Urinary bladder (tissue), 4 donors: ENCODE measurements at places on chromosomes 1 and 21.

GRCh38 chr1:55057956-55058298 is 18.6 kb downstream of the PCSK9 start:
- no peak for DNase-seq

DNA sequence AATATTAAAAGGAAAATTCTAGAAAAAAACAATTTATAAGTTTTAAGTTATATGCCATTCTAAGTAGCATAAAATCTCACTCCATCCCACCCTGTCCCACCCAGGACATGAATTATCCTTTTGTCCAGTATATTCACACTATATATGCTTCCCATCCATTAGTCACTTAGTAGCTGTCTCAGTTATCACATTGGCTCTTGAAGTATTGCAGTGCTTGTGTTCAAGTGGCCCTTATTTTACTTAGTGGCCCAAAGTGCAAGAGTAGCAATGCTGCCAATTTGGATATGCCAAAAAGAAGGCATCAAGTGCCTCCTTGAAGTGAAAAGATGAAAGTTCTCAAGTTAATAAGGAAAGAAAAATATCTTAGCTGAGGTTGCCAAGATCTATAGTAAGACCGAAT is 192.3 kb downstream of the KCNT2 start:
- no peak for DNase-seq

GRCh38 chr1:158274797-158275196 is 14.9 kb upstream of the CD1C start:
- no peak for DNase-seq

GRCh38 chr21:41199588-41199987 is 31.6 kb downstream of the BACE2 start:
- DNase-seq: no peak

GRCh38 chr1:94027721-94028515 is 93.0 kb downstream of the ABCA4 start:
- DNase-seq: no peak

DNA sequence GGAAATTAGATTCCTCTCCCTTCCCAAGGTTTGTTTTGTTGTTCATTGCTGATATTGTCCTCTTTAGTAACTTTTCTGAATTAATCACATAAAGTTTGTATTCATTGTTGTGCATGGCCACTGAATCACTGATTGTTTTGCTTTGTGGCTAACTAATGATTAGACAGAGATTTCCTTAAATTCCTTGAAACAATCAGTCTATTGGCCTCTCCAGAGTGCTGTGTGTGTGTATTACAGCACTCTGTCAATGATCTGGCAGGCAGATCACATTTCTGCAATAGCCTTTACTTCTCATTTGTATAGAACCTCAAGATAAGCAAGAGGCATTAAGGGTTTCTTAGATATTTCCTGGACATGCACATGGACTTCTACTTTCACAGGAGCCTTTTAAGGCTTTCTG is 78.6 kb downstream of the DUSP10 start:
- no peak for DNase-seq

DNA sequence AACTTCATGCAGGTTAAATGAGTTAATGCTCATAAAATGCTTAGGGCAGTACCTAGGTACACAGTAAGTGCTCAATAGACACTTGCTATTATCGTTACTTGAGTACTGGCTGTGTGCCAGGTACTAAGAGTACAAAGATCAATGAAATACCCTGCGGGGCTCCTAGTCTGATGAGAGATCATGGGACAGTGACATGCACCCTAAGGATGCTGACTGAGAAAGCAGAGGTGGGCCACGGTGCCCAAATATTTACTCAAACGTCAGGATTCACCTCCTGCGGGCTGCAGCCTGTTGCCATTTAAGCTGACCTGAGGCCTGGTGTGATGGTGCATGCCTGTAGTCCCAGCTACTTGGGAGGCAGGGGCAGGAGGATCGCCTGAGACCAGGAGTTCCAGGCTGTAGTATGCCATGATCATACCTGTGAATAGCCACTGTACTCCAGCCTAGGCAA is 19.8 kb upstream of the LUZP1 start:
- DNase-seq: no peak

- DNase-seq: no peak
Measured at GRCh38 chr1:43143441-43143888, 28.6 kb downstream of the EBNA1BP2 start.

DNA sequence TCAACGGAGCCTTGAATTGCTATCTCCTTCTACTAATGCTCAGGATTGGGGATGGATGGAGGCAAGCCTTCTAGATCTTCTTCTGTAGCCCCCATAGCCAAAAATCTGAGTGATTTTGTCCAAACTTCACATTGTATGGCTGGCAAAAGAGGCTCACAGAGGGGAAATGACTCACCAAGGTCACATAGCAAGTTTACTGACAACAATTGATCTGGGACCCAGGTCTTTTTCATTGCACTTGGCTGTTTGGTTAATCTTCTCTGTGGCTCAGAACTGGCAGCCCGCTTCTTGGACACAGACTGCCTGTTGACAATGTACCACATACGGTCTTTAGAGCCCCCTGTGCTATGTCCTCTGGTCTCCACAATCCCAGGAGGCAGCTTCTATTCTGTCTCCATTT is 3.0 kb upstream of the LACTBL1 start:
- no peak for DNase-seq

DNA sequence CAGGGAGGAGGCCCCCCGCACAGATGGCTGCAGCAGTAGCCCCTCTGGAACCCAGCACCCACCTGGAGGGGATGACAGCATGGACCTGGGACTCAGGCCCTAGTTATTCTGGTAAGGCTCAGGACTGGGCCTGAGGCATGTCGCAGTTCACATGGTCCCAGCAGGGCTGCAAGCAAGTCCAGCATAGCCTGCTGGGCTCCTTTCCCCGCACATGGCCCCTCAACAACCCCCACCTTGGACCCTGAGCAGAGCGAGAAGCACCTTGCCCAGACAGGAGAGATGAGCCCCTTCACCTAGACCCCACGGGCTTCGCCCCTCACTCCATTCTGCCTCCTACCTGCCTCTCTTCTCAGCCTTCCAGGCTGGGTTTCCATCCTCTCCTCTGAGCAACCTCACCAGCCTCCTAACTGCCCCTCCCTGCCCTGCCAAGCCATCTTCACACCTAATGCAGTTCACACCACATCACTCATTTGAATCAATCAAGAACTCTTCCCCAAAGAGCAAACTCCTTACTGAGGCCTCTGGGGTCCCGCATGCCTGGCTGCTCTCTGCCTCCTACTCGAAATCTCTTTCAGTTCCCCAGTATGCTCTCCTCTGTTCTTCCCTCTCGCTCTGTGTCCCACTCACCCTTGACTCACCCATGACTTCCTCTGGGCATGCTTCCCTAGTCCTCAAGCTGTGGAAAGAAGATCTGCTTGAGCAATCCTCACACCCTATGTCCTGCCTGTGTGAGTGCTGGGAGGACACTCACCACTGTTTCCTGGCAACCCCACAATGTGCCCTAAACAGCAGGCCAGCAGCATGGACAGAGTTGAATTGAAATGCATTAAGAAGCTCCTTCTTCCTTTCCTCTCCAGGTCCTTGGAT is 9.4 kb upstream of the THEMIS2 start:
- DNase-seq: no peak

- no peak for DNase-seq
Measured at GRCh38 chr1:165856021-165856420, 28.6 kb downstream of the UCK2 start.

GRCh38 chr1:201399352-201400126 is 415 bp upstream of the LAD1 start:
- DNase-seq: no peak

GRCh38 chr21:31195334-31196015 is 148.6 kb downstream of the TIAM1 start:
- DNase-seq: no peak

DNA sequence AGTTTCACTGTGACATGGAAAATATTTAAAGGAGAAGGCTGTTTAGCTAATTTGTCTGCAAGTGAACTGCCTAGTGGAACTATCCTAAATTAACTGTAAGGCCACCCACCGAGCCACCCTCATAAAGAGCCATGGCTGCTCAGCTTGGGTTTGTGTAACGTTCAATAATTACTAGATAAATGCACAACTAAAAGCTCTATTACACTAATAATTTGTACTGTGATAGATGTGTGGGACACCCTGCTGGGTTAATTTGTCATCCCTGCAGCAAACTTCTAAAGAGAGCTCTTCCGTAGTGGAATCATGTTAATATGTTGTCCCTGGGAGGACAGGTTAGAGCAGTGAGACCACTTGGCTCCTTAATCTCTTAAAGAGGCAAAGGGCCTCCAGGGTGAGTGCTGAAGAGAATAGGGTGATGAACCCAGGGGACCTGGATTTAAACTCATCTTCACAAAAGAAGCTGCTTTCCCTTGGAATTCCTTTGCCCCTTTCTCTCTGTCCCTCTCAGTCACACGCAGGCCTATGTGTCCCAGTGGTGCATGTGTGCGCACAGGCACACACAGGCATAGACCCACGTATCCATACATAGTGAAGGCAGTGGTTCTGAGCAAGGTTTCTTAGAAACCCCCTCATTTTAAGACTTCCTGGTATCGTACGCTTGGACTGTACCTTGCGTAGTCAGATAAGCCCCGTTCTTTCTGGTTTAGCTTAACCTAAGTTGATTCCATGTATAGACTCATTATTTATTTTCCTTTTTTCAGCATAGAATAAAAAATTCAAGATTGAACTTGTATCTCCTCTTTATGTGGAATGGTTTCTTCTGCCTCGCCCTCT is 310.3 kb downstream of the NFIA start:
- no peak for DNase-seq

DNA sequence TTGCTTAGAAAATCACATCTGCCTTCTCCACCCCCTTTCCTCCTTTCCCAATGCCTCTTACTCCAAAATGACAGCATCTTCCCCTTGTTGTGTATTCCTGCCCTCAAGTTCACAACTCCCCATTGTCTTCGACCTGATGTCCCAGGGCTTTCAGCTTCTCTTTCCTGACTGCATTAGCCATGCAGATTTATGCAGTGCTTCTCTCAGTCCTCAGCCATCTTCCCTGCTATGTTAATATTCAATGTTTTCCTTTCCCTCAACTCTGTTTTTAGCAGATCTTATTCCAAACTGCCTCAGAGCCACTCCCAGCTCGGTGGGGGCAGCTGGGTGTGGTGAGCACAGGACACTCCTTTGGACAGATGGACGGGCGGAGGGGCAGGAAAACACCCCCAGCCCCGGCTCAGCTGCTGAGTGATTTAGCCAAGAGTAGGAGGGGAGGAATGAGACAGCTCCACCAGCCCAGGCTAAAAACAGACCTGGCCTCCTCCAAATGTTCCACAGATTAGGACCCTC is 71.0 kb downstream of the CD2 start:
- DNase-seq: peak; percentile 32

- no peak for DNase-seq
Measured at GRCh38 chr1:230109895-230110667, 43.0 kb downstream of the GALNT2 start.

DNA sequence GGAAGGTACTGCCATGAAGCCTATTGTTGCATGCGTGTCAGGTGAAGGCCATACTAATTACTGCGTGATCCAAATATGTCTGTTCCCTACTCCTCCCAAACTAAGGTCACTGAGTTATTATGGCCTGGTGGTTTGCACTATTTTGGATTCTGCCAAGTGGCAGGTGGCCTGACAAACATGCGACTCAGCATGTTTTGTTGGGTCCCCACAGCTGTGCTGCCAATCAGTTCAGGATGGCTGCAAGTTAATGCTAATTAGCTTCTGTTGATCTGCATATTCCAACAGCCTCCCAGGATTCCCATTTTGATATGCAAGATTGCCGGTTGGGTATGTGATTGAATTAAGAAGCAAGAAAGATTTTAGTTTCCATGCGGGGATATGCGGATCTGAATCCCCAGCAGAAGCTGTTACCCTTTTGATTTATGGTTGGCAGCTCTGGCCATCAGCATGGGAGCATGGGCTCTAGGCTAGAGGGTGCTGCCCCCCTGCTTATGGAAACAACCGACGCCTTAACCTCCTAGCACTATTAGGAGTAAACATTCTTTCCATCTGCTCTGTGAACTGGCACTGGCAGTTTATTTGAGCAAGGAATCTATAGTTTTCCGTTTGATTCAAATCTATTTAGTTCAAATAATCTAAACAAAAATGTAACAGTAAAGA is 429.8 kb upstream of the C1orf87 start:
- DNase-seq: no peak

- no peak for DNase-seq
Measured at GRCh38 chr1:89546934-89547562, 22.4 kb downstream of the LRRC8B start.

- DNase-seq: no peak
Measured at GRCh38 chr1:3609769-3610526, 1.4 kb downstream of the MEGF6 start.

DNA sequence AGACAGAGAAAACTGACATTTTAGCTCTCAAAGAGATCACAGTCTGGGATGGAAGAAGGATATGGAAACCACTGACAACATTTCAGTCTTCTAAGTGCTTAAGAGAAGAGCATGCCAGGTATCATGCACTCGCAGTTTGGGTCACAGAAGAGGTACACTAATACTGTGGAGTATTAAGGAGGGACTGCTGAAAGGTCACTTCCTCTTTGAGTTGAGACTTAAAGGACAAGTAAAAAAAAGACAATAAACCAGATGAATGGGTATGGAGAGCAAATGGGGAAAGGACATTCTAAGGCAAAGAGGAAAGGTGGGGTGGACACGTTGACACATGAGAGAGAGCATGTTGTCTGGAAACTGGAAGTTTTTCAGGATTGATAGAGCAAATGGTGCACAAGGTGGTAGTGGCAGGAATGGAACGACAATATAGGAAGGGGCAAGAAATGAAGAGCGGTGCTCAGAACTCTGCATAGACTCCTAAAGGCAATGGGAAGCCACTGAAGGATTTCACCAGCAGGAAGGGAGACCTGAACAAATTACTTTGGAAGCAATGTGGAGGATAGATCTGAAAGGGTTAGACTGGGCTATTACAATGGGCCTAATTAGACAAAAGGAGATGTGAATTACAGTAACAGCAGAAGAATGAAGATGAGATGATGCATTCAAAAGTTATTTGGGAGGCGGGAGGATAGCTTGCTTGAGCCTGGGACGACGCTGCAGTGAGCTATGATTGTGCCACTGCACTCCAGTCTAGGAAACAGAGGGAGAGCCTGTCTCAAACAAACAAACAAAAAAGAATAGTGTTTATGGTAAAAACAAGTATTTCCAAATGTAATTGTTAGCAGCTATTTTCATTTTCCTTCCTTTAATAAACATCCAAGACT is 11.1 kb downstream of the DIPK1A start:
- DNase-seq: no peak

DNA sequence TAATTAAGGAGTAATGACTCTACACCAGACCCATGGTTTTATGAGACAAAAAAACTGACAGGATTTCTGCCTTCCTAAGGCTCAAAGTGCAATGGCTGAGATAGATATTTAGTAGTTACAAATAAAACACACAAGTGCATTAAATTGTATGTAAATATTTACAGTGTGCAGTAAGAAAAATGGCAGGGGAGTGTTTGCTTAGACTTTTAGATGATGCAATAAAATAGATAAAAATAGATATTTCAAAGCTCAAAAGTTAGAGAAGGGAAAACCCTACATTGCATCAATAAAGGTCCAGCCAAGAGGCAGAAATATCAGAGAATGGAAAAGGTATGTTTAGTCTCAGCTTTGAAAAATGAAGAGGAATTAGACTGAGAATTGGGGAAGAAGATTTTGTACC is 226.3 kb upstream of the FGGY start:
- DNase-seq: no peak
